Activated CD4-positive, alpha-beta T cell treated with anti-CD3 and anti-CD28 coated beads, Interleukin-2, amount 50 U/mL, for 24 hours (primary cell): ENCODE measurements at places on chromosomes 13 and 19.

GRCh38 chr19:47694466-47695273 lies 18.6 kb upstream of the EHD2 start:
- no peak for DNase-seq

DNA sequence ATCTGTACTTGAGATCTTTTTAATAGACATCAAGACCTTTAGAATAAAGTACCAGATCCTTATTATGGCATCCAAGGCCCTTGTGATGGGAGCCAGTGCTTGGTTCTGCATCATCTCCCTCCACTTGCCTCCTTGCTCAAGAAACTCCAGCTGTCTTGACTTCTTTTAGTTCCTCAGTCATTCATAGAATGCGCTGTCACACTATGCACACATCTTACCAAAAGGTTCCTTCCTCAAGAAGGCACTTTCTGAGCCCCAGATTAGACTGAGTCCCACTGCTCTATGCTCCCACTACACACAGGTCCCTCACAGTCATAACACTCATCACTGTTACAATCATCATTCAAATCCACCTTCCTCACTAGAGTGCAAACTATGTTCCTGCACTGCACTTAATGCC lies 57.8 kb upstream of the ITM2B start:
- DNase-seq: no peak

DNA sequence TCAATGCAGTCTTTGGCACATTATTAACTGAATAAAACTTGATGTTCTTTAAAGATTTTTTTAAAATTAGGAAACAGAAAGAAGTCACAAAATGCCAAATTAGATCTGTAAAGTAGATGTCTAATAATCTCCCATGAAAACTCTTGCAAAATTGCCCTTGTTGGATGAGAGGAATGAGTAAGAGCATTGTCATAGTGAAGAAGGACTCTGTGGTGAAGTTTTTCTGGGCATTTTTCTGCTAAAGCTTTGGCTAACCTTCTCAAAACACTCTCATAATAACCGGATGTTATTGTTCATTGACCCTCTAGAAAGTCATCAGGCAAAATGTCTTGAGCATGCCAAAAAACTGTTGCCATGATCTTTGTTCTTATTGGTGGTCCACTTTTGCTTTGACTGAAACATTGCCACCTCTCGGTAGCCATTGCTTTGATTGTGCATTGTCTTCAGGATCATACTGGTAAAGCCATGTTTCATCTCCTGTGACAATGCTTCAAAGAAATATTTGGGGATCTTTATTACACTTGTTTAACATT lies 549.3 kb downstream of the LIG4 start:
- no peak for DNase-seq

- no peak for DNase-seq
Observed at GRCh38 chr13:113853518-113854237, 10.2 kb downstream of the GAS6 start.

- DNase-seq: no peak
Observed at GRCh38 chr19:12232961-12233360, 61.7 kb downstream of the ZNF44 start.

- no peak for DNase-seq
Observed at GRCh38 chr19:49492573-49493405, 3.4 kb upstream of the RPS11 start.

GRCh38 chr19:38224014-38224862 lies at the start of gene DPF1:
TSS of gene DPF1 (minus strand) at chr19:38224222. CDS start at chr19:38224142, 80 bp downstream.
- no peak for DNase-seq

DNA sequence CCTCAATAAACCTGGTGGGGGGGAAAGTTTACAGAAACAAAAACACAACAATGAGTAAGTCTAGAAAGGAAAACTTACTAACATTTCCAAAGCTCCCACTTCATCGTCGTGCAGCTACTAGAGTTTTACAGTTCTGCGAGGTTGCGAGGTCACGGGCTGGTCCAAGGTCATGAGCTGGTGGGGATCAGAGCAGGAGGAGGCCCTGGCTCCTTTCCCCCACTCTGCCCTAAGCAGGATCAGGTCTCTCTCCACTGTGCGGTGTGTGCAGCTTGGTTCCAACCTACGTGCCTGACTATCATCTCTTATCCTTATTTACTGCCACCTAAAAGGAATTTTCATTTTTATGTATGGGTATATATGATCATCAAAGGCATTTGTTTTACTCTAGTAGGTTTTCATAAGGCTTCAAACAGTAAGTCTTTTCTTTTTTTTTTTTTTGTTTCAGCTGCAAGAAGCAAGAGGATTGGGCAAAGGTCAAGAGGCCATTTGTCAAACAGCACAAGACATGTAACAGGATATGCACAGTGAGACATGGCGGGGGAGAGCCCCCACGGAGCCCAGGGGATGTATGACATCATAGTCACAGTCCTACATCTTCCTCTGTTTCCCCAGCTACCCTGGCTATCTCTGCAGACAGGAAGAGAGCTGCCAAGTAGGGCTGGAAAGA lies 76.6 kb upstream of the POMP start:
- DNase-seq: no peak

- DNase-seq: no peak
Observed at GRCh38 chr19:40149501-40149900, 41.7 kb upstream of the MAP3K10 start.

DNA sequence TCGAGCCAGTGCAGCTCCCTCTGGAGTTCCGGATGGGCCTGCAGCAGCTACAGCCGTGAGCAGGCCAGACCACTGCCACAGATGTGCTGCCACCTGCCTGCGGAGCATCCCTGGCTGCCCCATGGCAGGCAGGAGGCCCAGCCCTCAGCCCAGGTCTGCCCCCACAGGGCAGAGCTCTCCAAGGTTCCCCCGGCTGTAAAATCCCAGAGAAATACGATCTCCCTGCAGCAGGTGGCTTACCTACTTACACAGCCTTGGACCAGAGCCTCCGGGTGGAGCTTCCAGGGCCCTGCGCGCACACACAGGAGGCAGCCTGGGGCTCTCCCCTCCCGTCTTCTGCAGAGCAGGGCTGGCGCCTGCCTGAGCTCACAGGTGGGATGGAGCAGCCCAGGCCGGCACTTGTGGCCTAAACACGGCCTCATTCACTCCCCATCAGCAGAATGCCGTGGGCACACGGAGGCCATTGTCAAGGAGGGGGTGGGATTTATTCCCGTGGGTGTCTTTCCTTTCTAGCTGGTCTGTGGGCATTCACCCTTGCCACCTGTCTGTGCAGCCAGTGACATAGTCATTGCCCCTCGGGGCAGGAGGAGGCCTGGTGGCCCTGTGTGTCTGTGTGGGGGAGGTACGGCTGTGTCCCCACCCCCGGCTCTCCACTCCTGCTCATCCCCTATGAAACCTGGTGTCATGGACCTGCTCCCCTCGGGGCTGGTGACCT lies 118.0 kb downstream of the KDM4B start:
- no peak for DNase-seq

- peak; percentile 76 for DNase-seq
Observed at GRCh38 chr19:41548954-41549688, 26.8 kb upstream of the CEACAM21 start.

DNA sequence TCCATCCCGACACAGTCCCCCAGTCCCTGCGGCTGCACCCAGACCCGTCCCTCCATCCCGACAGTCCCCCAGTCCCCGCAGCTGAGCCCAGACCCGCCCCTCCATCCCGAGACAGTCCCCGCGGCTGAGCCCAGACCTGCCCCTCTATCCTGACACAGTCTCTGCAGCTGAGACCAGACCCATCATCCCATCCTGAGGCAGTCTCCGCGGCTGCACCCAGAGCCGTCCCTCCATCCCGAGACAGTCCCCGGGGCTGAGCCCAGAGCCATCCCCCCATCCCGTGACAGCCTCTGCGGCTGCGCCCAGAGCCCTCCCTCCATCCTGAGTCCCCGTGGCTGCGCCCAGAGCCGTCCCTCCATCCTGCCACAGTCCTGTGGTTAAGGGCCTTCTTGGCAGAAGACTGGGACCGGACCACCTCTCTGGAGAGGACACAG lies 28.8 kb upstream of the TMEM255B start:
- no peak for DNase-seq

- DNase-seq: no peak
Observed at GRCh38 chr19:46839752-46840497, 10.7 kb downstream of the AP2S1 start.

GRCh38 chr13:44936246-44936645 lies 53.0 kb downstream of the NUFIP1 start:
- DNase-seq: no peak

DNA sequence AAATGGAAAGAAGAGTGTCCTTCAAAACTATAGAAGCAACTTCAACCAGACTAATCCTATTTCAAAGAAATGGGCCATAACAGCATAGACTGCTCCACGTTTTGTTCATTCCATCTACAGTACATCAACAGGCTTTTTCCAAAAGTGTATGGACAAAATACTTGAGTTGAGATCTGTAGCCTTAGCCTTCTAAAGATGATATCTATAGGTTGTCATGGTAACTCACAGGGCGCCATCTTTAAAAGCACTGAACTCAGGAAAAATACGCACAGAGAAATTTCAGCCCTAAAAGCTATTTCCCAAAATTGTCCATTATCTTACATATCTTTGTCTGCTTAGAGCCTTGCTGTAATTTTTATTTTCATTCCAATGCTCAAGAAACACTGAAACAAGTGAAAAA lies 439.4 kb upstream of the NBEA start:
- no peak for DNase-seq

DNA sequence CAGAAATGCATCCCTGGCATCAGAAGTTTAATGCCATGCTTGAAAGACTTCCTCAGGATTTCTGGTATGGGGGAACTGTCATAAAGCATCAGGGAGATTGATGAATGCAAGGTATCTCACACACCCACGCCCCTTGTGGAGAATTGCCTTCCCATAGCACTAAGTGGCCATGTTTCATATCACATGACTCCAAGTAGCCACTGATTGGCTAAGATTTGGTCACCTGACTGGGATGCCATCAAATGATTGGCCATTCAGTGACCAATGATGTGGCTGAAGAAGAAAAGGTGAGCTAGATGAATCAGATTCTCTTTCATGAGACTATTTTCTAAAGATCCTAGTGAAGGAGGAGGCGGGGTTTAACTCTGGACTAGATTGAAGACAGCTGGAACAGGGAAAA lies 7.3 kb downstream of the KLK8 start:
- DNase-seq: no peak

DNA sequence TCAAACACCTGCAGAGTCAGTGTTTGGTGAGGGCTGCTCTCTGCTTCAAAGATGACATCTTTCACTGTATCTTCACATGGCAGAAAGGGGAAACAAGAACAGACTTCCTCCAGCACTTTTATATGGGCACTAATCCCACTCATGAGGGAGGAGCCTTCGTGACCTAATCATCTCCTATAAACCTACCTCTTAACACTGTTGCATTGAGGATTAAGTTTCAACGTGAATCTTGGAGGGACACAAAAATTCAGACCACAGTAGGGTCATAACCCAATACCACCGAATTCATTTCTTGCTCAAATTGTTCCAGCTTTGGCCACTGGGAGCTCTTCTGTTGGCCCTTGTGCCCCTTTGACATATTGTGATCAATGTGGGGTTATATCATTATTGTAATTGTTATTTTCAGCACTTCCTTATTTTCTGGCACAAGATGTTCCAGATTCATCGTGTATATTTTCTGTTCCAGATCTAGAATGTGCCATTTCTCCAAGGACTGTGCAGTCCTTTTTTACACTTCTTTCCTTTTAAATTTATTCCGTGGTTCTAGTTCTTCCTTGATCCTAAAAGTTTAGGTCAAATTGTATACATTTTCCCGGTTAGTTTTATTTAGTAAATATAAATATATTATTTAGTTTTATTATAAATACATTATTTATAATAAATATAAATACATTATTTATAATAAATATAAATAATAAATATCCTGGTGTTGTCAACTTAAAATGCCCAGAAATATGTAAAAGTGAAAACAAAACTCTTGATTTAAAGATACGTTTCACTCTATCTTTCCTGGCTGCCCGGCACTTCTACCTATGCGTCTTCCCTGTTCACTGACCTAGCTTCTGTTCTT lies 35.5 kb upstream of the IGFL4 start:
- no peak for DNase-seq

DNA sequence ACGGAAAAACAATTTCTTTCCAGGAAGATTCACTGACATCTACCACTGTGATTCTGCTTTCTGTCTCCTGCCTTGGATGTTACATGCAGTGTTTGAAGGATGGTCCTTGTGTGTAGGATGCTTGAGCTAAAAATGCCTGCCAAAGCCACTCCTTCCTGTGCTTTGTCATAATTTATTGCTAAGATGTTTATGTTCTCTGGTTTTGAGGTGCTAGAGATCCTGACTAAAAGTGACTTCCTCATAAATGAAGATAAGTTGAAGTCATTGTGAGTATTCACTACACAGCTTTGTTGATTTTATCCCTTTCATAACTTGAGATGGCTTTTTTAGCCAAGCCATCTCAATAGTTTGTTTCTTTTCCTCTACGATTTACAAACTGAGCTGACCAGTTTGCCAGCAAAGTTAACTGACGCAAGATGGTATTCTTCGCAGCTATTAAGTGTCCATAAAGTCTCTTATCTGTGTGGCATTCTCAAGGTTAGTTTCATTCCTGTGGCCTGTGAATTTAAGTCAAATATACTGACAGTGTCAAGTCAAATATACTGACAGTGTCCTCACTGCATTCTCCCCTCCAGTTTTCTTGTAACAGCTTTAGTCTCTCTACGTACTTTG lies 15.7 kb upstream of the FBXL3 start:
- DNase-seq: no peak

DNA sequence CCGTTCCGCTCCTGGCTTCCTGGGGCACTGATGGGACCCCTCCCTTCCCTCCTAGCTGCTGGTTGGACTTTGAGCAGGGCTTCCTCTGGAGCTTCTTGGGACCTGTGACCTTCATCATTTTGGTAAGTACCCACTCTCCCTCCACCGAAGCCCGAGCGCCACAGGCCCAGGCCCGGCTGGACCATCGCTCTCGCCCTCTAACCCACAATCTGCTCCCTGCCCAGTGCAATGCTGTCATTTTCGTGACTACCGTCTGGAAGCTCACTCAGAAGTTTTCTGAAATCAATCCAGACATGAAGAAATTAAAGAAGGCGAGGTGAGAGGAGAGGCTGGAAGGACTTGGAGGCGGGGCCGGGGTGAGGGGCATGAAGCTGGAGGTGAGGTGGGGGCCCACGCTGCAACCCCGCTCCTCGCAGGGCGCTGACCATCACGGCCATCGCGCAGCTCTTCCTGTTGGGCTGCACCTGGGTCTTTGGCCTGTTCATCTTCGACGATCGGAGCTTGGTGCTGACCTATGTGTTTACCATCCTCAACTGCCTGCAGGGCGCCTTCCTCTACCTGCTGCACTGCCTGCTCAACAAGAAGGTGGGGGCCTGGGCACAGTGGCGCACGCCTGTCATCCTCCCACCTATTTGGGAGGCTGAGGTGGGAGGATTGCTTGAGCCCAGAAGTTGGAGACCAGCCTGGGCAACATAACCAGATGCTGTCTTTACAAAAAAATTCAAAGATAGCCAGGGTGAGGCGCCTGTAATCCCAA lies 12.3 kb downstream of the DDX39A start:
- no peak for DNase-seq

DNA sequence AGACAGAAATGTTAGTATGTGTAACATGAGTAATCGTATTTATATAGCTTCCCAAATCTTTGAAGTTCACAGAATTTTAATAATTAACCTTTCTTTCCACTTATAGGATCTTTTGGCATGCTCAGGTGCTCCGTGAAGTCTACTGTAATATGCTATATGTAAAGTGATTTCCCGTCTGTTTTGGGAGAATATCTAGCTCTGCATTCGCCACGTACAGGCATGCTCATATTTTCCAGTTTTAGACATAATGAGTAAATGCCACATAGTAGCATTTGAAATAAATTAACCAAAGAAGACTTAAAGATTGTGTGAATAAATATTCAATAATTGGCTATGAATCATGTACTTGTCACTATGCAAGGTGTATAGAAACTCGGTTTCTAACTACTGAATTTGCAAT lies 189.0 kb upstream of the CSNK1A1L start:
- DNase-seq: no peak
